ENCODE measurements at places on chromosomes 2 and 18.

- no peak for DNase-seq
Measured at GRCh38 chr18:69447886-69448285, 47.2 kb downstream of the DOK6 start.

DNA sequence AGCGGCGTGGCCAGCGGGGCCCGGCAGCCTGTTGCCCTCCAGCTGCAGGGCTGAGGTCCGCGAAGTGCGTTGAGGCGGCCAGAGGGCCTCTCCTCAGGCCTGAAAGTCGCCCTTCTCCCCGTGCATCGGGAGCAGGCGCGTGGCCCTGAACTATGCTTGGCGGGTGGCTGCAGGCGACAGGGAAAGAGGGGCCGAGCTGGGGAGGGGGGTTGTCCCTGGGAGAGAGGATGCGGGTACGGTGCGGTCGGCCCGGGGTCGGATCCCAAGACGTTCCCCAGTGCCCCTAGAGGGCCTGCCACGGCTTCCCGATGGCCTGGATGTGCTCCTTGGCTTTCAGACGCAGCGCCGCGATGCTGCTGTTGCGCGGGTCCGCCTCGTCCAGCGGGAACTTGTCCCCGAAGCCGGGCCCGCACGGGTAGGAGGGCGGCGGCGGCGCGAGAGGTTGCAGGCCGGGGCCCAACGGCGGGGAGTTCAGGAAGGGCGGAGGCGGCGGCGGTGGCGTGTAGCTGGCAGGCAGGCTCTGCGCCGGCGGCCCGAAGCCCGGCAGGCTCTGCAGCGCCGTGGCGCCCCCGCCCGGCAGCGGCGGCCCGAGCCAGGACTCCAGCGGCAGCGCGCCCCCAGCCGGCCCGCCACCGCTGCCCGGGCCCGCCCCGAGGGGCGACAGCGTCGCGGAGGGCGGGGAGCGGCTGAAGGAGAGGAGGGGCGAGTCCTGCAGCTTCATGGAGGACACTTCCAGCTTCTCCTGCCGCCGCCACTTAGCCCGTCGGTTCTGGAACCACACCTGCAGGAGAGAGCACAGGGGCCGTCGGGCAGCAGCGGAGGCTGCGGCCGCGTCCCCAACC lies 4.3 kb downstream of the RAX start:
- no peak for DNase-seq

DNA sequence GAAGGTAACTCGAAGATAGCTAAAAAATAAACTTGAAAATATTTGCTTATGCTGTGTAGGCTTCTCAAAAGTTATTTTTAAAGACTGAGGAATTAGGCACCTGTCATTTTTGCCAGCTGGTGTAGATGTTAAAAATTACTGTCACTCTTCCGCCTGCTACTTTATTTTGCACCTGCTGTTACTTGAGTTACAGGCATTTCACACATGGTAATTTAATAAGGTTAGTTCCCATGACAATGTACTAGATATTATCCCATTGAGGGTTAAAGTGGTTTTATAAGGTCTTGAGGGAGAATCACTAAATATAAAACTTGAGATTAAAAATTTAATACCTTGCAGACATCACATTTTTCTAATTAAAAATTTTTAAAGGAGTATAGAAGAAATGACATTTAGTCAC lies 26.6 kb downstream of the MYL1 start:
- no peak for DNase-seq

GRCh38 chr2:161165266-161165665 lies 5.0 kb downstream of the TANK start:
- DNase-seq = no peak

DNA sequence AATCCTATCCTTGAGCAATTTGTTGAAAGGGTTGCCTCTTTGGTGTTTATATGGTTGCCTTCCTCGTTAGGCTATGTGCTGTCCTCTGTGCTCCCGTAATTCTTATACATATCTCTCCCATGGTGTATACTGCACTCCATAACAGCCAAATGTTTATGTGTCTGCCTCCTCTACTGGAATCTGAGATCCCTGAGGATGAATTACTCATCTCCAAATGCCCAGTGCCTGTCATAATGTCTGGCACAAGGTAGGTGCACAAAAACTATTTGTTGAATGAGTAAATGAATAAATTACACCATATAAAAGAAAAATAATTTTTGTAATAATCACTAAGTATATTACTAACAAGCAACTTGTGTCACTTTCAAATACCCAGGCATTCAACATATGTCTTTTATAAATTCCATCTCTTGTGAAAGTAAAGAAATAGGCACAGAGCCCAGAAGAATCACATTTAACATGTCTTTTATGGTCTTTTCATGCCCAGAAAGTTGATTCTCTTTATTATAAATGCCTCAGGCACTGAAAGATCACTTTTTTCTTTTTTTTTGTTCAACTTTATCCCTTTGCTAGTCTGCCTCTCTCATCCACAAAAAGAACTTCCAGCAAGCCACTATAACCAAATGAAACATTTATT lies 164.9 kb downstream of the CCDC148 start:
- no peak for DNase-seq

DNA sequence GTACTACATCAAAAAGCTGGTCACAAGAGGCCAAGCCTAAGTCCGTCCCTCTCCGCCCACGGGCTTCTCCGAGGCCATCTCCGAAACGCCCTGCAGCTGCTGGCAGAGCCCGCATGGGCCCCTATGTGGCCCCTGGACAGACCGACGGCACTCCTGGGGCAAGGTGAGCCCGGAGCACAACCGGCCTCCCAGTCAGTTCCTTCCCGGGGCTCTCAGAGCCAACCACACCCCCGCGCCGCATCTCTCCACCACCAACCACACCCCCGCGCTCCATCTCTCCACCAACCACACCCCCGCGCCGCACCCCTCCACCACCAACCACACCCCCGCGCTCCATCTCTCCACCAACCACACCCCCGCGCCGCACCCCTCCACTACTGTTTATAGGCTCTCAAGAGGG lies 93.5 kb downstream of the ZNF516 start:
- no peak for DNase-seq

DNA sequence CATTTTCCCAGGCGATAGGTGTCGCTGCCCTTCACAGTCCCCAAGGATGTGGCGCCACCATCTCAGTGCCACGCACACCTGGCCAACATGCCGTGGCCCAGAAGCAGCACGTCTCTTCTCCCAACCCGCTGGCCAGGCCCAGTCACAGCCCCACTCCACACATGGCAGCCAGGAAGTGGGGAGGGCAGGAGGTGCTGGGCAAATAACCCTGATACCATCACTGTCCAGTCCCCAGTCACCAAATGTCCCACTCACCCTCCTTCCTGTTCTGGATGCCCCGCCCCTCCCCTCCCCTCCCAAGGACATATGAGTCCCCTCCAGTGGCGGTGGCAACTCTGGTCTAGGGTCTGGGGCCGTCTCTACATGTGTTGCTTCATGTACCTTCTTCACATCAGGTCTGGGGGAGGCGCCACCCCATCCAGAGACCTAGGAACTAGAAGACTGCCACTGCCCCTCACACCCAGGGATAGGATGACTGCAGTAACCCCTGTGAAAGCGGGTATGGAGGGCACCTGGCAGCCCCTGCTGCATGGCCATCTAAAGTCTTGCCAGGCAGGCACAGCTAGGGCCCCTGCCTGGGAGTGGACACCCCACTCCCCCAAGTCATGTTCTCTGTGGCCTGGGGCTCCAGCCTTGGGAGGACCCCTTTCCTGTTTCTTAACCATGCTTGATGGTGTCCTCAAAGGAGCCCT lies 7.3 kb upstream of the CAPN10 start:
- no peak for DNase-seq

DNA sequence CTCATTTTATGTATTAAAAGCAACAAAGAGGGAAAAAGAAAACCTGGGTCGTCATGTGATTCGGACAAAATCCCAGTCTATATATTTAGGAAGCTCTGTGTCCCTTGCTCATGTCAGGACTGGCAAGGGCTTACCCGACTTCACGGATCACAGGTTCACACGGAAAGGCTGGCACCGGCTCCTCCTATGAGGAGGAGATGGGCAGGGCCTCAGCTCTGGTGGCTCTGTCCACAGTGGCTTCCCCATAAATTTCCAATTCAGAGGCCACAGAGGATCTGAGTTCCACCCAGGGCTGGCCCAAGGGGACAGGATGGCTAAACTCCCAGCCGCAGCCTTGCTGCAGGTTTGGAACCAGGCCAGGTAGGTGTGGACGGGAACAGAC lies 186.8 kb downstream of the BCL2 start:
- no peak for DNase-seq

GRCh38 chr2:170375192-170375591 lies 197.2 kb downstream of the MYO3B start:
- DNase-seq = no peak

- DNase-seq = no peak
Measured at GRCh38 chr18:35983818-35984217, 11.3 kb downstream of the RMP24 start.

DNA sequence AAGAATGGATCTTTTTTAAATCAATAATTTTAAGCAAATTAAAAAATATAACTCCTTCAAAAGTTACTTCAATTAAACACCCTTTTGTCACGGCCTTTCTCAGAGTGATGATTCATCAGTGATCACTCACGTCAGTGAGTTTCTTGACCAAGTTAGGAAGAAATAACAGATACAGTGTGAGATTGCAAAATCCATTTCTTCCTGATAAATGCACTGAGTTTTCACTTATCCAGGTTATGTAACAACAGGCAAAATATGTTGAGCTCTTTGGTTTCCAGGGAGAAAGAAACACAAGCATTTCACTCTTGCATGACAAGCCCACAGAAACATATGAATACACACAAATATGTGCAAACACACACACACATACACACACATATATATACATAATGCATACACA lies 195.9 kb upstream of the CYRIA start:
- DNase-seq = no peak

DNA sequence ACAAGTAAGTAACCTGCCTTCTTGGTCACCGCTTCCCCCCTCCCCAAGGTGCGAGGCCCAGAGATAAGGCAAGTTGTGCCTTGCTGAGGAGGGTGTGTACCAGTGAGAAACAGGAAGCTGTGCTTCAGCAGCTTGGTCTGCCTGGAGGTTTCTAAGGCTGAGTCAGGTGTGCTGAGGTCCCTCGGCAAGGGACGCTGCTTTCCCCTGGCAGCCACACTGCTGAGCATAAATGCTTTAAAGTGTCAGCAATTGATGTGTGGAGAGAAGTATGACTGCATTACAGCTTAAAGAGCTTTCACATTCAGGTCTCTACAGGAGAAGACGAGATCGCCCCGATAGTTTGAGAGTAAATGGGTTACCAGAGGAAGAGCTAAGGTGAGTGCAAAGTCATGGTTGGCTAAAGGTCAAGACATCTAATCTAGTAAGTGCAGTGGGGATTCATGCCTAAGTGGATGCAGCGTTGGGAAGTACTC lies 86.9 kb downstream of the LIMS1 start:
- no peak for DNase-seq

- DNase-seq = no peak
Measured at GRCh38 chr2:111053825-111054515, 66.7 kb upstream of the BCL2L11 start.

- DNase-seq = no peak
Measured at GRCh38 chr18:39675368-39675767, 2109.8 kb upstream of the CELF4 start.

GRCh38 chr2:107384422-107384821 lies 442.3 kb upstream of the RGPD4 start:
- no peak for DNase-seq

- no peak for DNase-seq
Measured at GRCh38 chr2:23120161-23120560, 264.8 kb upstream of the KLHL29 start.

GRCh38 chr2:219174801-219175200 lies 1.9 kb downstream of the CNPPD1 start:
- no peak for DNase-seq

- no peak for DNase-seq
Measured at GRCh38 chr2:76930056-76930744, 592.0 kb downstream of the LRRTM4 start.

Data from mesothelial cell of epicardium (in vitro differentiated cells).